ENCODE measurements at places on chromosomes 5 and 9. TPM values are rescaled to one million over a fixed set of nuclear protein-coding genes. Genes with fewer than 3 reads are reported as not detected.

The PCDHGA6 gene
- 2.9 TPM for total RNA-seq

The PCDHGC5 gene
- 1.4 TPM for total RNA-seq

The SLC46A2 gene
- 7.0 TPM for total RNA-seq

The DAB2 gene
- 162 TPM for total RNA-seq

DNA sequence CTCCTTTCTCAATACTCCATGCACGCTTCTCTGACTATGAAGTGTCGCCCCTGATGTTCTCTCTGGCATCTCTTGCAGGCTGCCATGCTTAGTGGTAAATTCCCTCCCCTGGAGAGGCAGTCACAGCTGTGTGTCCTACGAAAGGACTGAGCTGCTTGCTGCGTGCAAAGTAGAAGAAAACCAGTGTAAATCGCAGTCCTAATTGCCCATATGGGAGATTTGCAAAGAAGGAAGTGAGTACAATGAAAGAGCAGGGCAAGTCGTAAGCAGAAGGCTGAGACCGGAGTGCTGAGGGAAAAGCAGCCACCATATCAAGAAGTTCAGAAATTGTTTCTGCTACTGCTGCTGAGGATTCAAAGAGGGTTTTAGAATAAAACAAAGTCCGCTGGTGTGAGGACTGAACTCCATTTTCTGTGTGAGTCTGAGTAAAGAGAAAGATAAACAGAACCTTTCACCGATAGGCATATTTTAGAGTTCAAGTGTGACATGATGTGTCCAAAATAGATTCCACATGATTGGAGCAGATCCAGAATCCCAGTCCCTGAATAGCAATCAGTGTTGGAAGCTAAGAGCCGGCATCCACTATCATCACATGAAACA lies 507.8 kb upstream of the MPDZ start:
- DNase-seq, result no peak

GRCh38 chr5:107826311-107827000 lies 155.7 kb upstream of the EFNA5 start:
- no peak for DNase-seq

GRCh38 chr9:125701351-125701750 lies 5.7 kb downstream of the MAPKAP1 start:
- DNase-seq, result no peak

DNA sequence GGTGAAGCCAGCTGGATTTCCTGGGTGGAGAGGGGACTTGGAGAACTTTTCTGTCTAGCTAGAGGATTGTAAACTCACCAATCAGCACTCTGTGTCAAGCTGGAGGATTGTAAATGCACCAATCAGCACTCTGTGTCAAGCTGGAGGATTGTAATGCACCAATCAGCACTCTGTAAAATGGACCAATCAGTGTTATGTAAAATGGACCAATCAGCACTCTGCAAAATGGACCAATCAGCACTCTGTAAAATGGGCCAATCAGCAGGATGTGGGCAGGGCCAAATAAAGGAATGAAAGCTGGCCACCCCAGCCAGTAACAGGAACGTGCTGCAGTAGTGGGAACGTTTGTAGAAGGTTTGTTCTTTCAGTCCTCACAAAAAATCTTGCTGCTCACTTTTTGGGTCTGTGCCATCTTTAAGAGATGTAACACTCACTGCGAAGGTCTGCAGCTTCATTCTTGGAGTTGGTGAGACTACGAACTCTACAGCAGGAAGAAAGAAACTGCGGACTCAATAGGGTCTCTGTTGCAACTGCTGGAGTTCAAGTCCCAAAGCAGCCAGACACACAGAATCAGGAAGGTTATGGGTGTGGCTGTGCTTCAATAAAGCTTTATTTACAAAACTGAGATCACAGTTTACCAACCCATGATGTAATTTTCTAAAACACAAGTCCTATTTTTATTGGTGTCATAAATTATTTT lies 145.7 kb upstream of the ERCC6L2 start:
- no peak for DNase-seq

- peak; percentile 85 for DNase-seq
Measured at GRCh38 chr9:136225748-136226679, 19.6 kb downstream of the QSOX2 start.

Measured in left lung (tissue), 14 donors.